ENCODE measurements at places on chromosomes 3 and 15.
A peak's percentile ranks its signal among the peaks of the same experiment; 100 is the strongest.

DNA sequence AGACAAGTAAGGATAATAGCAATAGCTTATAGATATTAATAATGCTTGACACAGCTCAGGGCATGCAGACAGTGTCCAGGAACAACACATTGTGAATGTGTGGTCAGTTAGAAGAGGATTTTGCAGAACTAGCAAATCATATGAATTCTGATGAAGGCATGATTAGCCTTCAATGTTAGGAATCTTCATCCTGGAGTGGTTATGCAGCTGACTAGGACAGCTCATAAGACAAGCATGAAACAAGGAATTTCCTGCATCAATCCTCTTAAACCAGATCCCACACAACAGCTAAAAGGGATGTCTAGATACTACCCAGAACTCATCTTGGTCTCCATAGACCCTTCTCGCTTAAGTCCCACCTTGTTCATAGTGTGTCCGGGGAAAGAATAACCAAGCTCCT lies 499.0 kb upstream of the ATP11B start:
- DNase-seq, result peak; percentile 84

GRCh38 chr15:41562244-41562643 lies 3.2 kb downstream of the TYRO3 start:
- no peak for DNase-seq

- DNase-seq, result peak; percentile 40
Measured at GRCh38 chr15:91099616-91099994, 452 bp upstream of the SV2B start.

GRCh38 chr15:34776606-34777105 lies 18.7 kb downstream of the ACTC1 start:
- DNase-seq, result no peak

GRCh38 chr3:196207833-196208607 lies 3.2 kb downstream of the ZDHHC19 start:
- peak; percentile 36 for DNase-seq

GRCh38 chr3:155512175-155512866 lies 218.8 kb upstream of the STRIT1 start:
- DNase-seq, result no peak

- DNase-seq, result peak; percentile 91
Measured at GRCh38 chr3:153284282-153284938, 122.4 kb downstream of the RAP2B start.

GRCh38 chr15:54017251-54017650 lies 39.0 kb downstream of the UNC13C start:
- no peak for DNase-seq

DNA sequence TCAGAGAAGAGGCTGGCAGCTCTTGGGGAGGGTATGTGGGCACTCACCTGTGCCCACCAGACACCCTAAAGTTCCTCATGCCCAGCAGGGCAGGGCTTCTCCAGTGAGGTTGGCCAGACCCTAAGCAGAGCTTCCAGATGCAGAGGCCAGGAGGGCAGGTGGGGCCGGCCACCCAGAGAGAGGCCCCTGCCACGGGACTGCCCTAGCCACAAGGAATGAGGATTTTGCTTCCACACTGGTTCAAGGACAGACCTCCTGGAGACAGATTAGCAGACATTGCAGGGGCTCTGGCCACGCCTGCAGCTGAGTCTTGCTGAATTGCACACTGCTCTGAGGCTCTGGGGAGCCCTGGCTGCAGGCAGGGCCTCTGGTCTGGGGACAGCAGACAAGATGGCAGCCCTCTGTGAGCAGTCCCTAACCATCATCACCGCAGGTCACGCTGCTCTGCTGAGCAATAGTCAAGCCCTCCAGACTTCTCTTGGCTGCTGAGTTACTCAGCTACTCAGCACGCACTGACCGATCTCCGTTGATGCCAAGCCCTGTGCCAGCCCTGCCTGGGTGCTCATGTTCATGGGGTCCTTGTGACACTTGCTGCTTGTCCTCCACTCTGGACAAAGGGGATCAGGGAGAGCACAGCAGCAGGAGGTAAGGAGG lies 117.4 kb upstream of the ABHD17C start:
- no peak for DNase-seq

GRCh38 chr3:55488398-55489055 lies 1.4 kb upstream of the WNT5A start:
- peak; percentile 89 for DNase-seq

GRCh38 chr15:82292271-82292670 lies 29.7 kb downstream of the SAXO2 start:
- DNase-seq, result no peak

DNA sequence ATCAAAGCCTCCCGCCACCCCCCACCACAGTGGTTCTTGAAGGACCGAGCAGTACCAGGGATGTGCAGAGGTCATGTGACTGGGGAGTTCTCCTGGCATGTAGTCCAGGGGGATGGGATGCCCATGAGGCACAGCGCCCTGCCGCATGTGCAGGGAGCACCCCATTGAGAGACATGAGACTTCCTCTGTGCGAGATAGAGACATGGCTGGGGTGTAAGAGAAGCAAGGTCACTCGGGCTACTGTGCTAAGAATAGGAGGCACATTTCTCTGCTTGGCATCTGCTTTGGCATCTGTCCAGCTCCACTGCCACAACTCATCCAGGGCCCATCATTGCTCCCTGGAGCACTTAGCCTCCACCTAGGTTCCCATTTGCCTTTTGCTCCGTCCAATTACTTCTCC lies 2.4 kb upstream of the CYP1A1 start:
- DNase-seq, result no peak

DNA sequence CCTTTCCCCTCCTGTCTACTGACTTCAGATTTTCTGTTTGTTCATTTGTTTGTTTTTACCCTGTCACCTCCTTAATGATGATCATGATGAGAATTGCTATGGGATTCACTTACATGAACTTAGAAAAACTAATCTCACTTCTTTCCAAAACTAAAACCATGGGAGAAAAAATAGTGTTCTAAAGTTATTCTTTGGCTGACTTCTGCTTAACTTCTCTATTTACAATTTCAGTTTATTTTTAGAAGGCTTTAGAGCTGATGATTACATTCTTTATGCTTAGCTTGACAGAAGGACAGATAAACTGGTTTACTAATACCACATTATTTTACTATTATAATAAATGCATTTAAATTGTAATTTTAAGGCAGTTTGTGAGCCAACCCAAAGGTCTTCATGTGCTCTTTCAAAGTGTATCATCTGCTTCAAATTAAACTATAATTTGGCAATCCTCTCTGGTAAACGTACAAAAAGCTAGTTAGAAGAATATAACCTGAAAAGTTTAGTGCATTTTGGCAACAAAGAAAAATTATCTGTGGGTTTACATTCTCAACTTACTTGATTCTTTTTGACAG lies 676.8 kb upstream of the UBE2E2 start:
- DNase-seq, result no peak

DNA sequence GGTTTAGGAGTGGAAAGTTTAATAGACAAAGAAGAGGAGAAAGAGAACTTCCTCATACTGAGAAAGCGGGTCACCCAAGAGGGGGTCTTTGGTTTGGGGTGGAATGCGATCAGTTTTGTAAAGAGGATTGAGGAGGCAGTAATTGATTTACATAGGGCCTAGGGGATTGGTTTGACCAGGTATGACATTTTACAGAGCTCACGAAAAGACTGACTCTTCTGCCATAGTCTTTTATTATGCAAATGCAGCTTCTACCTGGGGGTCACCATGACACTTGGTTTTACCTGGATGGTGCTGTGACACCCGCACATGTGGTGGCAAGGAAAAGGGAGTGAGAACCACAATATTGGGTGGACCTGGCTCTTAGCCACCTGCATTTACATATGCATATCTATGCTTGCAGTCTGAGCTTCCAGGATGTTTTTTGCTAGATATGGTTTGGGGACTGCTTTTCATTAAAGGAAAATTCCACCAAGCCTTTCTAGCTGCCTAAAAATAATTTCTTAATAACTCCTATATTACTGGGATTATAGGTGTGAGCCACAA lies 6.9 kb upstream of the NME9 start:
- DNase-seq, result no peak

- no peak for DNase-seq
Measured at GRCh38 chr3:7973006-7973405, 528.6 kb upstream of the LMCD1 start.

DNA sequence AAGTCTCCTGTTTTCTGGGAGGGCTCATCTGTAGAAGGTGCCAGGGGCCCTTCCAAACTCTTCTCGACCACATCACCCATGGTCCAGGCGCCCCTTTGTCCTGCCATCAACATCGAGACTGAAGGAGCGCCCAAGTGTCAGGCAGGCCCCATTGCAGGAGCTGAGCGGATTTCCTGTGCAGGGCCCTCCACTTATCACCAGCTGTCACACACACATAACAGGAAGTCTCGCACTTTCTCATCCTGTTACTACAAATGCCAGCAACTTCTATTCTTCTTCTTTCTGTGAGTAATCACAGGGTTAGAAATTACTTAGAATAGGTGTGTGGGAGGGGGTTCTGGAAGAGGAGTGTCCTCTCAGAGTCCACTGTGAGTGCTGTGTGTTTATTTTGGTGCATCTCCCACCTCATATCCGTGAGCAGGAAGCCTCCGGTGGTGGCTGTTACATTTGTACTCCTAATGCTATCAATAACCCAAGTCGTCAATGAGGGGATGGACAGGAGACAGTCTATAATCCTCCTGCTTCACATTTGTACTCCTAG lies at the start of gene KLHL6:
TSS of gene KLHL6 (minus strand) at position 166 of the 541 bp plus-strand sequence. CDS start at position 113, 53 bp downstream.
- no peak for DNase-seq

GRCh38 chr3:43854283-43854682 lies 163.5 kb downstream of the ABHD5 start:
- DNase-seq, result no peak

DNA sequence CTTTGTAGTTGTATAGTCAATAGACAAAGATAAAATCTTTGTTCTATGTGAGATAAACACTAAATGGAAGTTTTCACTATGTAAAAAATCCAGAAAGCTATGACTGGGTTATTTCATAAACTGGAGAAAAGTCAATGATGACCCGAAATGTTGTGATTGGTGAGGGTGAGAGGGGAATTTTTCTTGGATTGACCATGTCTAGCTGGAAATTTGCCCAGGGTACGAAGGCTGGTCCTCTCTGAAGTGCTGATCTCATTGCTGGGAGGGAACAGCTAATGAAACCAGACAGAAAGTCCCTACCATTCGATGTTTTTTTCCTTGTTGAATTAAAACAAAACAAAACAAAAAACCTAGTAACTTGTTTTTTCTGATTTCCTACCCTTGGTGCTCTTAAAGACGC lies 14.3 kb downstream of the TPRG1 start:
- peak; percentile 53 for DNase-seq

DNA sequence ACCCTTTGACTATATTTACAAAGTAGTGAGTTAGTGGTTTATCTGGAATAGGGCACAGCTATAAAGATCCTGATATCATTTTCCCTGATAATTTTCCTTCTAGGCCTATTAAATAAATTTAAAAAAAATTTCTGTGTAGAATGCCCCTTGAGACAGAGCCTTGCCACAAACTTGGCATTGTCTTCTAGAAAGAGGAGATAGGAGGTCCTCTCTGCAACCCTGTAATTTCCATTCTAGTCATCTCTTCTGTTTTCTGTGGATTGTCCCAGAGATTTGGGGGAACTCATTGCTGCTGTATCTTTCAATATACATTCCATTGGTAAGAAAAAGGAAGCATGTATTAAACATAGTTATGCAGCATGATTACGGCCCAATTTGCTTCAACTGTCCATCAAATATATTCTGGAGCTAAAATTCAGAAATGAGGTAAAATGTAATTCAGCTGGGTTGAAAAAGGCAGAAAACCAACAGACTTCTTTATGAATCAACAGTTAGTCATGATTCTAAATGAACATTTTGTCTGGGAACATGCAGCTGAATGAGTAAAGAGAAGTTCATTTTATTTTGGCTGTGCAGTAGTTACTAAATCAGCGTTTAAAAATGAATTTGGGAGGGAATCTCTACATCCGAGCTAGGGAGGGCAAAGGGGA lies 401.1 kb downstream of the NAALADL2 start:
- DNase-seq, result peak; percentile 82
